Activated T-helper 1 cell treated with Interleukin-2 at 50 U/mL for 16 hours (primary cell): ENCODE measurements at places on chromosomes 1 and 21.

DNA sequence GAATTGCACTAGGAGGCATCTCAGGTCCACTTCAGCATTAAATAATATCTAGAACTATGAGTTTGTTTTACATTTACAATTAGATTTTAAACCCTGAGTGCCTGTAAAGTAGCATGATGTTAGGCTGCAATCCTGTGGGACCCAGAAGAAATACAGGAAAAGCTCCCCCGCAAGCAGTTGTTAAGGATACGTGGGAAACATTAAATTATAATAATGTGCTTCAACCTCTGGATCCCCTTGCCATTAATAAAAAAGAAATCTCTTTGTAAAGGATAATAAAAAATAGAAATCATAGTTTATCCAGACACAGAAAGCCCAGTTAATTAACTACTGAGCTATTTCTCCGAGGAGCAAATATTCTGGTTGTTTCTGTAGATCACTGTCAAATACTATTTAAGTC, 106.0 kb downstream of the PCNX2 start:
- DNase-seq = no peak

GRCh38 chr1:23452011-23452411, 27.5 kb upstream of the TCEA3 start:
- peak; percentile 12 for DNase-seq

DNA sequence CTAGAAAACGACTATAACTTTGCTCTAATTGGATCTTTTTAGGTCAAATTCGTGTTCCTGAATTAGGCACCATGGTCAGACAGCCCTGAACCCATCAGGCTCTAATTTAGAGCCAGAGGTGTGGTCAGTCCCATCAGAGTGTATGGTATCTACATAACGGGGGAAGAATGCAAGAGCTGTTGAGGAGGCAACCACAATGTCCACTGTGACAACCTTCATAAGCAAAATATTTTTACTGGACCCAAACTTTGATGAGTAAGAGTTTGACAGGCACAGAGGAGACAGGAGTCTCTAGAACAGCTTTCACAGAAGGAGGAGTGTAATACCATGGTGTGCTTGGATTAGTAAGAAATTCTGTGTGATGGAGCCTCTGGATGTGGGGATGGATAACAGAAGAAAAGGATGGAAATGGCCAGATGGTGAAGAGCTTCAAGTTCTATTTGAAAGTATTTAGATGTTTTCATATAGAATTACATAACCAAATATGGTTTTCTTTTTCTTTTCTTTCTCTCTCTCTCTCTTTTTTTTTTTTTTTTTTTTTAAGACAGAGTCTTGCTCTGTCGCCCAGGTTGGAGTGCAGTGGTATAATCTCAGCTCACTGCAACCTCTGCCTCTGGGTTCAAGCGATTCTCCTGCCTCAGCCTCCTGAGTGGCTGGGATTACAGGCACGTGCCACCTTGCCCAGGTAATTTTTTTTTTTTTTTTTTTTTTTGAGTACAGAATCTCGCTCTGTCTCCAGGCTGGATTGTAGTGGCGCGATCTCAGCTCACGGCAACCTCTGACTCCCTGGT, 24.9 kb downstream of the UBE2U start:
- no peak for DNase-seq

DNA sequence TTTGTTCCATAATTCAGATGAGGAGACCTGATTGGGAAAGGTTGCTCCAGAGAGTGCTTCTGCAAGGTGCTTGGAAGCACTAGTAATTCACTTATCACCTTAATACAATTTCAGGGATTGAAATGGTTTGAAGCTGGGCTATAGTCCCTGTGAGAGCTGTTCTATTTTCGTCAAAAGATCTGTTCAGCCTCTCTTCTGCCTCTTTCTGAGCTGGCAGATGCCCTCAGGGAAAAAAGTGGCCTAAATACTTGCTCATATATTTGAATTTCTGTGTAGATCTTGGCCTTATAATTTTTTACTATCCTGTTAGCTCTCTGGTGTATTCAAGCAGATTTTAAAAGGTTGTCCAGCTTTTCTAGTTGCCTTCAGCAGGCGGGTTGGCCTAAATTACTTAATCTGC, 22.3 kb downstream of the C1orf146 start:
- no peak for DNase-seq

DNA sequence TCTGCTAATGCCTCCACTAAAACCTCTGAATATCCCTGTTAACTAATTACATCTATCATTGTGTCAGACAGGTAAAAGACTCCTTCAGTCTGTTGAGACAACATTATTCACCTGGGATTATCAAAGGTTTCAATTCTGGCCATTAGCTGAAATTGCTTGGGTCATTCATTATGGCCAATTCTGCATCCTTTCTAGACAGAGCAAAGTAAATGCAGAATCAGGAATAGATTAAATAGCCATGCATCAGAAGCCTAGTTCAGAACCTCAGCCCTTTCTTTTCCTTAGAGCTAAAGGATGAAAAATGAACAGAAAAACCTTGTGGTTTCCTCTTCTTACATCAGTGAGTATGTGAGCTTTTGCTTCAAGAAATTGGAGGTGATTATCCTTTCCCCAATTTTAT, 665.4 kb upstream of the CAMK1G start:
- DNase-seq = no peak

- no peak for DNase-seq
Observed at GRCh38 chr1:78949227-78949626, 57.3 kb downstream of the ADGRL4 start.

DNA sequence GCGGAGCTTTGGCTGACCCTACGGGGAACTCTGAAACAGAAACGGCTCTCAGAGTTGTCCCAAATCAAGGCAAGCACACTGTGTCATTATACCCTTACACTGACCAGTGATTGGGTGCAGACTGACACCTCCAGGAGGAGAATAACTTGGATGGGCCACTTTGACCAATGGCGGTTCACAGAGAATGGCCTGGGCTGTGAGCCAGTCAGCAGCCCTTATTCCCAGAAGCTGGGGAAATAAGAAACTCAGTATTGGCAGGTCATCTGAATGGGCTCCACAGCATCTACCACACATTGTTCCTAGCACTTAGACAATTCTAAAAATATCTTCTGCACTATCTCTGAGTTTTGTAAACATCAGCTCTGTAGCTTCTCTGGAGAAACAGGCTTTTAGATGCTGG, 265.2 kb downstream of the ADGRL2 start:
- no peak for DNase-seq

GRCh38 chr1:211642870-211643269, 32.6 kb downstream of the NEK2 start:
- DNase-seq = no peak

DNA sequence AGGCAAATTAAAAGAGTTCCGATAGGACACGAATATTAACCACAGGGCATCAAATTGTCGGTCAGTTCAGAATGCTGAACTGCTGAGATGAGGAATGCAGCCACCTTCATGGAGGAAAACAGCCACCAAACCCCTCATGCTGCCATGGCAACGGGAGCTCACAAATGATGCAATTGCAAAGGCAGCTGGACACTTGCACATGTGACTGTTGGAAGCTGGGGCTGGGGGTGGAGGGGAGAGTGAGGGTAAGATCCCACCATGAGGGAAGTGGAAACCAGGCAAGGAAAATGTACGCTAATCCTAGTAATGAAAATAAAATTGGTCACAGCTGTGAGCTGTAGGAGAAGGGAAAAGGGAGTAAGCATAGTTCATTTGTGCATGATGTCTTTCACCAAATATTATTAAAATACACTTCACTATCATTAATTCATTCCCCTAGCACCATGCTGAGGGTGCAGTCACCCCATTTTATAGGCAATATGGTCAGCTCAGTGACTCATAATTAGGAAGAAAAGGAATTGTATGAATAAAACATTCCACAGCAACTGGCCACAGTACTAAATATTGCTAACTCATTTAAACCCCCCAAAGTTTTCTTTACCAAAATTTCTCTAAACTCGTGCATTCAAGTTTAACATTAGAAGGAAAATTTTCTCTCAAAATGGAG, 15.3 kb downstream of the BECN2 start:
- DNase-seq = no peak

DNA sequence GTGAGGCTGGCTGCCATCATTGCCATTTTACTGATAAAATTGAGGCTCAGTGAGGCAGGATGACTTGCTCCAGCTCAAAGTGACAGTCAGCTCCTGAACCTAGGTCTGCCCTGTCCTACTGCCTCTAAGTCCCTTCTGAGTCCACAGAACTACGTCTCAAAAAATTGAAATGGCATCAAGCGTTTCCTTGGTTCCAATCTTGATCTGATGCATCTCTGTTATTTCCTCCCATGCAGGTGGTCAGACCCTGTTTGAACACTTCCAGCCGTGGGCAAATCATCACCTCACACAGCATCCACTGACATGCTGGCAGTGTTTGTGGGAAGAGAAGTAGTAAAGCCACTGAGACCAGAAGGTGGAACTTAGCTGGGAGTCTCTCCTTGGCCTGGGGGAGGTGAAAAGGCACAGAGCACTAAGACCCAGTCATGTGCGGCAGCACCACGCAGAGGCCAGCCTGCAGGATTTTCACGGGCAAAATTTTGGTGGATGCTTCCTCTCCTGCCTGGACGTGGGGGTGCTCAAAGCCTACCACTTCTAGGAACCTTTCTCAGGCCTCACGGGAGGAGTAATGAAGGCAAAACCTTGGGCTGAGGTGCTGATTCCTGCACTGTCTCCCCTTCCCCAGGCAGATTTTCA, 7.8 kb upstream of the CPLANE2 start:
- no peak for DNase-seq

DNA sequence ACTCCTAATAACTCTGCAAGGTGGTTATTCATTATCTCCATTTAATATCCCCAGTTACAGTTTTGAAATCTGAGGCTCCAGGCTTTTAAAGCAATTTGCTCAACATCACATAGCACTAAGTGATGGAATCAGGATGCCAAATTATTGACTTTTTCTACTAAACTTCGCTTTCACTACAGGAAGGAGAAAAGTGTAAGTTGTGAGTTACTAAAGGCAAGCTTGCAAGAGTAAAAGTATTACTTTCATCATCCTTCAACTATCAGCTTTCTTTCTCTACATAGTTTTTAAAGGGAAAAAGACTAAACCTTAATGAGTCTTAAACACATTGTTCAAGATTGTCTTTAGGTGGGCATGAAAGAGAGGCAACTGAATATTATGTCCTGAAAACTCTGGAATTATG, 1.8 kb downstream of the OSBPL9 start:
- DNase-seq = no peak

DNA sequence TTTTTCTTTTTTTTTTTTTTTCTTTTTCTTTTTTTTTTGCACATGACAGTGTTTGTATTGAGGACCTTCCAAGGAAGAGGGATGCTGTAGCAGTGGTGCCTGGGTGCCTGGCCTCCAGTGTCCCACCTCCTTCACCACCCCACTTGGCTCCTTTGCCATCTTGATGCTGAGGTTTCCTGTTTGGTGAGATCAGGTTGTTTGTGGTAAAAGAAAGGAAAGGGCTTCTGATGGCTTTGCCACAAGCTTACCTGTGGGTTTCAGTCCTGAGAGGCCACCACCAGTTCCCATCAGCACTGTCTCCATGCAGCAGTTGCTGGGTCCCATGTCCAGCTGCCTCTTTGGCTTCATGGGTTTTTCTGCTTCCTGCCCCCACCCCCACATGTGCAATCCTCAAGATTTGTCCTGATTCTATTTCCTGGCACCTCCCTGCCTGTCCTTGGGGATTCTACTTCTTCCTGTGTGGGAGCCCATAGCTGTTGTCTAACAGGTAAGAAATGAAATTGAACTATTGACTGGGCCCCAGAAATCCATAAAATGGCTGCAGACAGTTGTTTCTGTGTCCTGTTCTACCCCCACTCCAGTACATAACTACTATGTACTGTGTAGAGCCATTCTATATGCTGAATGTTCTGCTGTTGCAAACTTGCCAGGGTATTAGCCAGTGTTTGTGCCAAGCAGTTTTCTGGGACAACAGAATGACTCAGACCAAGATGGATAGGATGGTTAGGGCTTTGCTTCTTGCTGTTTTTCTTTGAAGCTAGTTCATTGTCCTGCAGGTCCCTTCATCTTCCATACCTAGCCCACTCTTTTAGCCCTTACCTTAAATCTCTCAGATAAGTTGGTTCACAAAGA, 4.2 kb upstream of the CCDC28B start:
- DNase-seq = no peak

GRCh38 chr1:35851132-35851869, 31.7 kb upstream of the AGO1 start:
- DNase-seq = no peak

DNA sequence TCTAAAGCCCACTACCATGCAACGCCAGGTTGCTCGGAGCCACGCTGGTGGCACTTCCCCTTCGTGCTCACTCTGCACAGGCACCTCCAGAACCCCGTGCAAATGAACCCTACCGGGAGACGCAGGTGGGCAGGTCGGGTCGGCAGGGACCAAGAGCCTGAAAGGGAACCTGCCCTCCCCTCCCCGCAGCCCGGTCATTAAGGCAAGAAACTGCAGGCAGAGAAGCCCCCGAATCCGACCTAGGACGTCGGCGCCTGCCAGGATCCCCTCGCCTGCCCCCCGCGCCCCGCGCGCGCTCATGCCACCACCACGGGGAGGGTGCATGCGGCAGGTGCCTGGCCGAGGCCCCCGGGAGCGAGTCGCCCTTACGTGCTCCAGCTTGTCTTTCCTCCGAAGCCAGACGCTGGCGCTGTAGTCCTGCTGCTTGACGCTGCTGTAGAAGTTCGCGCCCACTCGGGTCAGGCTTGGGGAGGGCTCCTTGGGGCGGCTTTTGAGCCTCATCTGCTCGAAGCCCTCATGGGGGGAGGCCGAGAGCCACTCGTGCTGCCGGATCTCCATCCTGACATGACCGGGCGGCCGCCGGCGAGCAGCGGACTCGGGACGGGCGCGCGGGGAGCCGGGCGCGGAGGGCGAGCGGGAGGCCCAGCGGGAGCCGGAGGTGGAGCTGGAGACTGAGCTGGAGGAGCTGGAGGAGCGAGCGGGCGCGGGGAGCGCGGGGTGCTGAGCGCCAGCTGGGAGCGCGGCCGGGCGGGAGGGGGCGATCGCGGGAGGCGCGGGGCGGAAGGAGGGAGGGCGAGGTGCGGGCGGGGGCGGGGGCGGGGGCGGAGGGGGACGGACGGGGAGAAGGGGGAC, 552 bp downstream of the PLD5 start:
- DNase-seq = no peak

- DNase-seq = no peak
Observed at GRCh38 chr21:41245509-41246135, 71.0 kb upstream of the FAM3B start.

GRCh38 chr1:52139817-52140540, 1.9 kb upstream of the ZFYVE9 start:
- no peak for DNase-seq

- no peak for DNase-seq
Observed at GRCh38 chr1:236759252-236759859, 35.7 kb upstream of the MTR start.

DNA sequence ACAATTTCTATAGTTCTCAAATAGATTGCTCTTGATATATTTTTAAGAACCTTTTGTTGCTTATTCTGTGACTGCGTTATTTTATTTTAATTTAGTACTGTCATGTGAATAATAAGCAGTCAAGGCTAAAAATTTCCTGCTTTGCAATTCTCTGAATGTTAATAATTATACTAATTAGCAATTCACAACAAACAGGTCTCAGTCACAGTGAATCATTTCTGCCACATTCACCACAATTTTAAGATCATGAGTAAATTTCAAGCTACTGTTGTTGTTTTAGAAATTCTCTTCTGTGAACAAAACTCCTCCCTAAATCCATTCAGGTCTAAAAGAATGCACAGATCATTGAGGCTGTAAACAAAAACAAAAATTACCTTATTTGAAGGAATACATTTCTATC, 339.6 kb upstream of the DPYD start:
- no peak for DNase-seq

GRCh38 chr21:44365251-44365966, 12.0 kb downstream of the TRPM2 start:
- DNase-seq = no peak
